ENCODE measurements at places on chromosomes 11 and 22. TPM values are rescaled to one million over a fixed set of nuclear protein-coding genes. Genes with fewer than 3 reads are reported as not detected.

NCR3LG1 gene
- 23.9 TPM for total RNA-seq

C11orf65 gene
- total RNA-seq, result 0.32 TPM

MLC1 gene
- not detected for total RNA-seq

OR52E8 gene
- total RNA-seq, result not detected

ANO9 gene
- total RNA-seq, result 3.6 TPM

OR5L2 gene
- total RNA-seq, result not detected

VSIG10L2 gene
- not detected for total RNA-seq

IRAG1 gene
- total RNA-seq, result 5.2 TPM

TUBA8 gene
- total RNA-seq, result 3.6 TPM

USP47 gene
- total RNA-seq, result 83.3 TPM

MGAT3 gene
- total RNA-seq, result 4.1 TPM

TSPAN4 gene
- total RNA-seq, result 188 TPM

ZPR1 gene
- total RNA-seq, result 23.5 TPM

ANGPTL5 gene
- 0.37 TPM for total RNA-seq

CHRNA10 gene
- 4.7 TPM for total RNA-seq

CXCR5 gene
- total RNA-seq, result not detected

EFCAB6 gene
- total RNA-seq, result 2.5 TPM

MIAT gene
- total RNA-seq, result 2.3 TPM

RAB39A gene
- total RNA-seq, result 4.3 TPM

OR2AG1 gene
- not detected for total RNA-seq

MCAM gene
- total RNA-seq, result 870 TPM

SEZ6L gene
- not detected for total RNA-seq

ALG8 gene
- 27.0 TPM for total RNA-seq

TSSK2 gene
- 0.79 TPM for total RNA-seq

PKDREJ gene
- not detected for total RNA-seq

SLC43A1 gene
- 16.7 TPM for total RNA-seq

GCAT gene
- total RNA-seq, result 7.8 TPM

CREB3L1 gene
- total RNA-seq, result 3.6 TPM

TSGA10IP gene
- not detected for total RNA-seq

MMP12 gene
- total RNA-seq, result not detected

KCNJ1 gene
- not detected for total RNA-seq

YAP1 gene
- total RNA-seq, result 129 TPM

PRAME gene
- total RNA-seq, result not detected

OR4D5 gene
- total RNA-seq, result not detected

PRR33 gene
- not detected for total RNA-seq

PSMD13 gene
- 75.4 TPM for total RNA-seq

KDM4D gene
- total RNA-seq, result 0.63 TPM

LRRC32 gene
- 222 TPM for total RNA-seq

C11orf86 gene
- total RNA-seq, result not detected

CBX7 gene
- 38.7 TPM for total RNA-seq

SPI1 gene
- total RNA-seq, result 25.0 TPM

KRTAP5-7 gene
- total RNA-seq, result 0.28 TPM

INPP5J gene
- 0.84 TPM for total RNA-seq

GPHA2 gene
- total RNA-seq, result not detected

CFAP300 gene
- 3.2 TPM for total RNA-seq

SEC14L2 gene
- total RNA-seq, result 3.0 TPM

LRP4 gene
- 1.6 TPM for total RNA-seq

Data from omental fat pad (tissue), 4 donors.